ENCODE measurements at places on chromosomes 3 and 15.

DNA sequence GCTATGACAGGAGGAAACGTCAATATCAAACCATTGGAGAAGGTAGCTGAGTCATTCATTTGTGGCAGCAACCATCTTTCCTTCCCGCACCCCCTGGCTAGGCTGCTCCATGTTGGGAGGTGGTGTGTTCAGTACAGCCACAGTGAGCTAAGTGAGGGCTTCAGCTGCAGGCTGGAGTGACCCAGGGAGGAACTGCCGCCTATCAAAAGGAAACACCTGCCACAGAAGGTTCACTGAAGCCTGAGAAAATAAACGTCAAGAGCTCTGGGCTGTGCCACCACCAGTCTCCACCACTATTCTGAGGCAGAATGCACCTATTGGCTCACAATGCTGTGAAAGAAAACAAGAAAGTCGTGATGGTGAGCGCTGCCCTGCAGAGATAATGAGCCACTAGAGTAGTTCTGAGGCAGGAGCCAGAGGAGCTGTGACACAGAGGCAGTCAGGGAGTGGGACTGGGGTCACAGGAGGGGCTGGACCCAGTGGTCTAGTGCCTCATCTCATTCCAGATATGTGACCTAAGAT is 34.8 kb upstream of the CD47 start:
- peak; percentile 77 for DNase-seq

DNA sequence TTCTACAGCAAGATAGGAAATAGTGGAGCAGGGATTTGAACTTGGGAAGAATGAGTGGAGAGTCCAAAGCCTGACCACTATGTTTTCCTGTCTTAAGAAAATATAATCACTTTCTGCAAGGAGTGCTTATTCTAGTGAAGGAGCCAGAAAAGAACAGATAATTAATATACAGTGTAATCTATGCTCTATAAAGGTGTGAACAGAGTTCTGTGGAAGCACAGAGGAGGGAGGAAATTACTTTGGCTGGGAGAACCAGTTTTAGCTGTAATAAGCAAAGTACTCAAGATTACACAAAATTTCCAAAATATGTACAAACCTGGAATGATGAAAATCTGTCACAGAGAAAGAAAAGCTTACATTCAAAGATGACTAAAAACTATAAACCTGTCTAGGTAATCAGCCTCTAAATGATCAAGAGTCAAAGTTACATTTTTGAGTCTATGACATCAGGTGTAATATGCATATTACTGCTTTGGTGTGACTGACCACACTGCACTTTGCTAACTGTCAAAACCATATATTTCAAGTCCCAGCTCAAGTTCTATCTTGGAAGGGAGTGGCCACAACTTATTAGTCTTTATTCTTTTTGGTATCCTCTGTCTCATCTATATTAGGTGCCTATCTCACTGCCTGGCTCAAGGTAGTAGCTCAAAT is 40.7 kb upstream of the MB21D2 start:
- DNase-seq = no peak

- DNase-seq = no peak
Measured at GRCh38 chr15:54282228-54282836, 304.1 kb downstream of the UNC13C start.

GRCh38 chr3:62192891-62193290 is 180.5 kb downstream of the FEZF2 start:
- DNase-seq = no peak

All from NCI-H1092 (cell line).